ENCODE measurements at places on chromosomes 1 and 21.

DNA sequence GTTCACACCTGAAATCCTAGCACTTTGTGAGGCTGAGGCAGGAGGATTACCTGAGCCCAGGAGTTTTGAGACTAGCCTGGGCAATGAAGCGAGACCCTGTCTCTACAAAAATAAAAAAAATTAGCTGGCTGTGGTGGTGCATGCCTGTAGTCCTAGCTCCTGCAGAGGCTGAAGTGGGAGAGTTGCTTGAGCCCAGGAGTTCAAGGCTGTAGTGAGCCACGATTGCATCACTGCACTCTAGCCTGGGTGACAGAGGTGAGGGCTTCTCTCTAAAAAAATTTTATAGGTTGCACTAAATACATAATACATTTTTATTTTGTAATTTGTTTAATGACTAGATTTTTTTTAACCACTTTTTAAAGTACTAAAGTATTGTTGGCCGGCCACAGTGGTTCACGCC lies 6.1 kb downstream of the PARK7 start:
- no peak for DNase-seq

- no peak for DNase-seq
Measured at GRCh38 chr21:42474043-42474831, 21.8 kb downstream of the RSPH1 start.

DNA sequence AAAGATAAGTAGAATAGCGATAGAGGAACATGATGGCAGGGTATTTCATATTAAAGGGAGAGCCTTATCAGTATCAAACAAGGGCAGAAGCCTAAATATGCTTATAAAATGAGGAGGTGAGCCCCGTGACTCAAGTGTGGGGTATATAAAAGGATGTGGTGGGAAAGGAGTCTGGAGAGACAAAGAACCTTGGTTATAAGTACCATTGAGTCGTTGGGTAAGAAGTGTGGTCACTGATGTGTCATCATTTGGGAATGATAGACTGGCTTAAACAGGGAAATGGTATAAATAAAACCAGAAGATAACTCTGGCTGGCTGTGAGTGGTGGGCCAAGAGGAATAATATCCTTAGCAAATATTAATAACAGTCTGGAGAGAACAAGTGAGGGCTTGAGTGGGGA lies 10.9 kb upstream of the CD5L start:
- no peak for DNase-seq

DNA sequence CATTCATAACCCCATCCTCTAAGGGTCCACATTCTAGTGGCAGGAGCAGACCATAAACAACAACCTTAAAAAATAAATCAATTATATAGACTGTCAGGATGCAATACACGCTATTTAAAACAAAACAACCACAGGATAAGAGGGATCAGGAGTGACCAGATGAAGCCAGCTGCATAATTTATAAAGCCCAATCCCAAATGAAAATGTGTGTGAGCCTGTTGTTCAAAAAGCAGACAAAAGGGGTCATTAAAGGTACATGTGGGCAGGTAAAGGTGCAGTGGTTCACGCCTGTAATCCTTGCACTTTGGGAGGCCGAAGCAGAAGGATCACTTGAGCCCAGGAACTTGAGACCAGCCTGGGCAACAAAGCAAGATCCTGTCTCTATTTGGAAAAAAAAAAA lies 10.4 kb upstream of the LDLRAP1 start:
- no peak for DNase-seq

GRCh38 chr1:179875596-179876299 lies 1.9 kb downstream of the TOR1AIP2 start:
- DNase-seq = no peak

GRCh38 chr1:3307359-3307758 lies 147.1 kb upstream of the ARHGEF16 start:
- DNase-seq = no peak

GRCh38 chr21:26732432-26733221 lies 112.6 kb downstream of the ADAMTS1 start:
- DNase-seq = no peak

- no peak for DNase-seq
Measured at GRCh38 chr1:204327359-204327758, 32.4 kb downstream of the PLEKHA6 start.

GRCh38 chr1:34477632-34478141 lies 277.2 kb upstream of the GJB5 start:
- DNase-seq = no peak

- DNase-seq = no peak
Measured at GRCh38 chr1:12342401-12343003, 112.7 kb downstream of the VPS13D start.

DNA sequence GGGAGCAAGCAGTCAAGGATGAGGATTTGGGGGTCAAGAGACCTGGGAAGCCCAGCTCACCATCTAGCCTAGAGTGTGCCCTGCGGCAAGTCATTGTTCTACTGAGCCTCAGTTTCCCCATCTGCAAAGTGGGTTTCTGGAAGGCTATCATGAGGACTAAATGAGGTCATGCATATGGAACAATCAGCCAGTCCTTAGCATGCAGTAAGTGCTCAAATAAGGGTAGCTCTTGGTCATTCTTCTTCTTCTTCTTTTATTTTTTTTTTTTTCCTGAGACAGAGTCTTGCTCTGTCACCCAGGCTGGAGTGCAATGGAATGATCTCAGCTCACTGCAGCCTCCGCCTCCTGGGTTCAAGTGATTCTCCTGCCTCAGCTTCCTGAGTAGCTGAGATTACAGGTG lies 99.9 kb upstream of the RUNX3 start:
- no peak for DNase-seq

- DNase-seq = no peak
Measured at GRCh38 chr1:97758541-97759057, 162.2 kb downstream of the DPYD start.

DNA sequence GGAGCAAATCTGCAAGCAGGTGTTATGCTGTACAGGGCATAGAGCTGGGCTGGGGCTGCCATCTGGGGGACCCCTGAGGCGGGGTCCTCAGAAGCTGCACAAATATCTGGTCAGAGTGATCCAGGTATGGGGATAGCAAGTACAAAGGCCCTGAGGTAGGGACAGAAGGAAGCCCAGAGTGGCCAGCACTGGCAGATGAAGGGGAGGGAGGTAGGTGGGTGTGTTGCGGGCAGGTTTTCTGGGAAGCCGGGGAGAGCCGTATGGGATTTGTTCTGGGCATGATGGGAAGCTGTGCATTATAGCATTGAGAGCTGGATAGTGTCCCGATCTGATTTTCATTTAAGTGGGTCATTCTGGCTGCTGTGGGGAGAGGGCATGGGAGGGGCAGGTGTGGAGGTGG lies 102.7 kb downstream of the ARHGEF10L start:
- no peak for DNase-seq

GRCh38 chr1:48775831-48776392 lies 779 bp downstream of the BEND5 start:
- no peak for DNase-seq

GRCh38 chr1:219299420-219299819 lies 125.7 kb downstream of the LYPLAL1 start:
- DNase-seq = no peak

DNA sequence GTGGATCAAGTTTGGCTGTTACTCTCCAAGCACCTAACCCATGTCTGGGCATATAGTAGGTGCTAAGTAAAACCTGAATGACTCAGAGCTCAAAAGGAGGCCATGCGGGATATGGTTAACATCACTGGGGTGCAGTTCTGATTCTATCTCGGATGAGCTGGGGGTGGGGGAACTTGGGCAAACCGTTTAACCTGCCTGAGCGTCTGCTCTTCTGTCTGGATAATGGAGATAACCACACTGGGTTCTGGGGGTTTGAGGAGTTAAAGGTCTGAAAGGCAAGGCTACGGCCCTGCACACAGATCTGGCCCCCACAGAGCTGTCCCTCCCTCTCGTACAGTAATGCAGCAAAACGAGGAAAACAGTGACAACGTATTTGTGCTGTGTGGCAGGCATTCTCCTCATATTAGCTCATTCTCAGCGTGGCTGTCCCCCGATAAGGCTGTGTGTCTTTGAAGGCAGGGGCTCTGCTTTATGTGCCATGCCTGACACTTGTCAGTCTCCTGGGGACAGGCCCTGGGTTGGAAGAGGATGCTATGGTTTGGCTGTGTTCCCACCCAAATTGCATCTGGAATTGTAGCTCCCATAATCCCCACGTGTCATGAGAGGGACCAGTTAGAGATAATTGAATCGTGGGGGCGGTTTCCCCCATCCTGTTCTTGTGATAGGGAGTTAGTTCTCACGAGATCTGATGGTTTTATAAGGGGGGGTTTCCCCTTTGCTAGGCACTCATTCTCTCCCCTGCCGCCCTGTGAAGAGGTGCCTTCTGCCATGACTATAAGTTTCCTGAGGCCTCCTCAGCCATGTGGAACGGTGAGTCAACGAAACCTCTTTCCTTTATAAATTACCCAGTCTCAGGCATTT lies 6.8 kb upstream of the ALDH4A1 start:
- DNase-seq = no peak

DNA sequence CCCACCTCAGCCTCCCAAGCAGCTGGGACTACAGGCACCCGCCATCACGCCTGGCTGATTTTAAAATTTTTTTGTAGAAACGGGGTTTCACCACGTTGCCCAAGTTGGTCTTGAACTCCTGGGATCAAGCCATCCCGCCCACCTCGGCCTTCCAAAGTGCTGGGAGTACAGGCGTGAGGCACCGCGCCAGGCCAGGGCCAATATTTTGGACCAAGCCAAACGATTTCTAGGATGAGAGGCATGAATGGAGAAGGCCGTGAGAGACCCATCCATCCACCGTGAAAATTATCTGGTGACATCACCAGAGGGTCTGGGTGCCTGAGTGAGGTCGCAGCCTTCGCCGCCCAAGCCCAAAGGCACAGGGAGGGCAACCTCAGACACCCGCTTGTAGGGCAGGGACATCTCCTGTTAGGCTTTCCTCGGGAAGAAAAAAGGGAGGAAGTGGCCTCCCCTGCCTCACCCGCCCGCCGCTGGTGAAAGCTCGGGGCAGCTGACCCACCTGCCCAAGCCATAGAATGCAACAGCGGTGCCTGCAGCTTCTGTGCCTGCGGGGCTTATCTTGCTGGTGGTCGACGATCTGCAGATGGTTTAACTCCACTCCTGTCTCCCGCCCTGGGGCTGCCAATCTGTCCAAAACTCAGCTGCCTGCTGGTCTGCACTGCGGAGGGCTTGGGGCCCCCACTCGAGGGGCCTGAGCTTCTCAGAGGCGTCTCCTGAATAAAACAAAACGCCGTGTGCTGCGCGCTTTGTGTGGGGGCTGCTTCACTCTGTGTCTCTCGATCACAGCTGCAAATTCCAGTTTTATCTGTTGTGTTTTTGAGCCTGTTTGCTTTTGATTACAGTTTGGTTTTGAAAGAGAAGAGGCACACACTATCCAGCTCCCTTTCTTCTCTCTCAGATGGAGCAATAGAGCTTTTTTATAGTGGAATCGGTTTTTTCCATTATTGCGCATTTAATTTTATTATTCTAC lies 85.8 kb downstream of the MRPS6 start:
- no peak for DNase-seq

DNA sequence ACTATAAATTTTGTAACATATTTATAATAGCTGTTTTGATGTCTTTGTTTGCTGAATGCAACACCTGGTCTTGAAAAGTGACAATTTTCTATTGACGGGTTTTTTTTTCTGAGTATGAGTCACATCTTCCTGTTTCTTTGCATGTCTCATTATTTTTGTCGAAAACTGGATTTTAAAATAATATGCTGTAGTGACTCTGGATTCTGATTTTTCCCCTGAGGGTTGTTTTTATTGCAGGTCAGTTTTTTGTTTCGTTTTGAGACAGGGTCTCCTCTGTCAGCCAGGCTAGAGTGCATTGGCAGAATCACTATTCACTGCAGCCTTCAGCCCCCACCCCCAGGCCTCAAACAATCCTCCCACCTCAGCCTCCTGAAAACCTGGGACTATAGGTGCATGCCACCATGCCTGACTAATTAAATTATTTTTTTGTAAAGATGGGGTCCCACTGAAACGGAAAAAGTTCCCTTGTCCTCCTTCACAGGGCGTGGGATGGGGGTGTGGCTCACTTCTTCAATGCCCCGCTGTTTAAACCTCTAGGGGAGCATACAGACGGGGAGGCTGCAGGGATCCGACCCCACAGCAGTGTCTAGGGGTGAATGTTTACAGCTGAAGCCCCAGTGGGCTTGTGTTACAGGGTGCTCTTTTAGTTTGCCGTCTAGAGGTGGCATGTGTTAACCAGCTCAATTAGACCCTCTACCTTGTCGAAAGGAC lies 11.3 kb upstream of the PPIE start:
- peak; percentile 38 for DNase-seq

GRCh38 chr21:46637952-46638746 lies 2.7 kb downstream of the PRMT2 start:
- DNase-seq = no peak

- DNase-seq = peak; percentile 43
Measured at GRCh38 chr1:158972841-158973240, 36.9 kb upstream of the IFI16 start.

GRCh38 chr21:44914176-44914874 lies 6.4 kb downstream of the ITGB2 start:
- DNase-seq = no peak

GRCh38 chr1:41493117-41493536 lies 8.6 kb upstream of the EDN2 start:
- DNase-seq = no peak

DNA sequence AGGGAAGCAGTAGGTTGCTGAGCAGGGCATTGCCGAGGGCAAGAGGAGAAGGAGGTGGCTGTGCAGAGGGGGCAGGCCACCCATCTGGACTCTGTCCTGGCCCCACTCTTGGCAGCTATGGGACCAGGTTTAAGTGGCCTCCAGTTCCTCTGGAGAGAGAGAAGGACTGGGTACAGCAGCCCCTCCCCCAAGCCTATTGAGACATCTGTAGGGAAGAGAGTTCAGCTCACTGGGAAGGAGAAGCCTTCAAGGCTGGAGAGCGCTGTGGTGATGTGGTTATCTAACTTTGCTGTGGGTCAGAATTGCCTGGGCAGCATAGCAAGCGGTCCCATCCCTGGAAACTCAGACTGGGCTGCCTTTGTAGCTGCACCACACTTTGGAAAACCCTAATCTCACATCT lies 93.9 kb downstream of the KCNJ15 start:
- no peak for DNase-seq

DNA sequence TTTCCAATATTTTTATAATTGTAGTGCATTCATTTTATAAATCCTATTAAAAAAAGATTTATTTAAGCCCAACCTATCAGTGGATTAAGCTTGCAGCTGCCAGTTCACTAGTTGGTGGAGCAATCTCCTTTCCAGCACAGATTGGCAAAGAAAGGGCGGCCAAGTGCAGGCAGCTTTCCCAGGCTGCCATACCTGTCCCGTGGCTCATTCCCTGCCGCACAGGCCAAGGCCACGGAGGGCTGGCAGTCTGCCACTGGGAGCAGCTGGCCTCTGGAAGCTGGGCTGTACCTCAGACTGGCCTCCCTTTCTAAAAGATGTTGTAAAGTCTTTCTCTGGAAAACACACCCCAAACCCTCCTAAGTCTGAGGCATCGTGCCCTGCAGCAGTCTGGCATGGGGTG lies 74.2 kb downstream of the SIM2 start:
- DNase-seq = no peak

Measured in MM.1S (cell line).